Inflammatory macrophage treated with lipopolysaccharide for 4 hours (primary cell): ENCODE measurements at places on chromosomes 2 and 18.

- no peak for DNase-seq
Observed at GRCh38 chr2:221477714-221478484, 94.2 kb downstream of the EPHA4 start.

GRCh38 chr2:30104307-30104706 lies 42.5 kb upstream of the YPEL5 start:
- no peak for DNase-seq

DNA sequence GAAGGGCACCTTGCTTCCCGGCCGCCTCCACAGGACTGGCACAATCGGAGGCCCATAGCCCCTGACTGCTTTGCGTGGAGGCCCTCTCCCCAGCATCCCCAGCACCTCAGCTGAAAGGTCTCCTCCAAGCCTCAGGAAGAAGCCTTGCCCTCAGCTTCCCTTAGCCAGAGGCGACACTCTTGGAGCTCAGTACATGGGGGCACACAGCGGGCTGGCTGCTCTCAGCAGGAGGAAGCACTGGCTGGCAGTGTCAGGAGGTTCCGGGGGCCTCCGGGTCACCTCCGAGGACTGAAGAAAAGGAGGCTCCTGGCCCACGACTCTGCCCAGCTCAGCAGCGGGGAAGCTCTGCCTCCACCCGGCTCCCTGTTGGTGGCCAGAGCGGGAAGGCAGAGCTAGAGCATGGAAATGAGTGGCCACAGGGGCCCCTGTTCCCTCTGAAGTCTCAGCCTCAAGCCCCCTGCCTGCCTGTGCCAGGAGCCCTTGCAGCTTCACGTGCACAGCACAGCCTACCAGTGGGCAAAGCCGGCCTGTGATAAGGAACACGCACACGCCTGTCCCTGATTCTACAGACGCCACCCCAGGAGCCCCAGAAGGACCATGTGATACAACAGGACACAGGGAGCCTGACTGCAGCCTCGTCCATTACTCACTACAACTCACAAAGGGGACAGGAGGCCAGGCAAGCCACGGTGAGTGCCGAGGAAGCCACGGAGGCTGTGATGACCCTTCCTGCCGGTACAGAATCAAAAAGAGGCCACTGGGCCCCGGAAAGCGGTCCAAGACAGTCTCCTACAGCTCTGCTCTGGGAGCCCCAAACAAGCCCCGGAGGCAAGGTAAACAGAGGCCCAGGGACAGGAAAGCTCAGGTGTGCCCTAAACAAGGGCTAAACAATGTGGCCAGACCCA lies 15.5 kb downstream of the HDAC4 start:
- no peak for DNase-seq

DNA sequence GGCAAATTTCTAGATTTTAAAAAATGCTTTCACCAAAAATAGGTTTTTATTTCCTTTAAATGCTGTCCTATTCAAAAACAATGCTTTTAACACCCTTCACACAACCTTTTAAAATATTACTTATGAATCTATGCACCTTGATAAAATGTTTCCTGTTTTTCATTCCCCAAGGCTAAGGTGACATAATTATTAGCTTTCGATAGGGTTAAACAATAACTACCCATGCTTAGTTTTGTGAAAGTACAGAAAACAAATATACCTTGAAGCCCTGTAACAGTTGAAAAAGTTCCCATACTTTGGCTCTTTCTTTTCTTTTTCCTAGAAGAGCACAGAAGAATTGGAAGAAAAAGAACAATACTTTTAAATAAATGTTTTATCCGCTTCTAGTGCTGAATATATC lies 54.9 kb upstream of the ITPRID2 start:
- no peak for DNase-seq

DNA sequence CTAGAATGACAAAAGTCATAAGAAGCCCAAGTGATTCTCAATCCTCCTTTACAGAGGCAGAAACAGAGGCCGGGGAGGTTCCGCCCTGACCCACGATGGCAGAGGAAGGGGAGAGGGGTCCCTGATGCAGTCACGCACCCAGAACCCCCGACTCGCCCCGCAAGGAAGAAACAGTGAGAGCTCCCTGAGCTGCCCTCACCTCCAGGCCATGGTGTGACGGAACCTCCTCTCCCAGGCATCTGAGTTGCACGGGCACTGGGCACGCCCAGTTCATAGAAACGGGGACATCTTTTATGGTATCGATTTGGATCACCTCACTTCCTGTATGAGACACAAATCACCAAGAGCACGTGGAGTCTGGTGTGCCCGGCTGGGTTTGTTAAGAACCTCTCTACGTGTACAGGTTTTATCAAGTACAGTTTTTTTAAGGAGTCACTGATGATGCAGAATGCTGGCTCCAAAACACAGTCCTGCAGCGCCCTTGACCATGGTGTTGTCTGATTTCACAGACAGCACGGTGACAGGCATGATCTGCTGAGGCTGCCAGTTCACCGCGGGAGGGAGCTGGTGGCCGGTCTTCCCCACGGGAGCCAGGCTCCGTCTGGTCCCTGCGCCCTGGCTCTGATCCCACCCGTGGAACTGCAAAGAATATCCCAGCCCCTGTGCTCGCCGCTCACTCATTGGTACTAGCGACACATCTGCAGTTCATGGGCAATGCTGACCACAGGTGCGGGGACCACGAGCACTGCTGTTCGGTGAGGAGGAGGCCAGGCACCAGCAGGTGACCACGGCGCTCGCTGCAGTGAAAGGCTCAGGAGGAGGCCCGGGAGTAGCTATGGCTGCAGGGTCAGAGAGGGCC lies 35.6 kb downstream of the PXDN start:
- no peak for DNase-seq

GRCh38 chr2:165074323-165074722 lies 119.0 kb upstream of the SLC38A11 start:
- DNase-seq, result no peak
